ENCODE measurements at places on chromosomes 12 and 14. TPM values are rescaled to one million over a fixed set of nuclear protein-coding genes. Genes with fewer than 3 reads are reported as not detected.

The HRK gene
- total RNA-seq = 0.75 TPM

The OR4E2 gene
- total RNA-seq = not detected

The MYBPC1 gene
- not detected for total RNA-seq

The LRCOL1 gene
- total RNA-seq = not detected

The JAG2 gene
- 24.2 TPM for total RNA-seq

The OR4K1 gene
- total RNA-seq = not detected

The CLEC4C gene
- not detected for total RNA-seq

The SOCS4 gene
- total RNA-seq = 13.1 TPM

The CD163L1 gene
- total RNA-seq = 0.52 TPM

The EXOC3L4 gene
- 1.5 TPM for total RNA-seq

The CMA1 gene
- not detected for total RNA-seq

The CLEC1A gene
- total RNA-seq = not detected

The KRT71 gene
- not detected for total RNA-seq

The CPNE6 gene
- not detected for total RNA-seq

The DPPA3 gene
- total RNA-seq = not detected

The PNN gene
- total RNA-seq = 49.8 TPM

The RBM25 gene
- total RNA-seq = 56.9 TPM

The GRIP1 gene
- 3.3 TPM for total RNA-seq

The TMEM52B gene
- 0.14 TPM for total RNA-seq

The MEG3 gene
- 51.9 TPM for total RNA-seq

The GLIPR1L1 gene
- total RNA-seq = not detected

The ABHD12B gene
- total RNA-seq = not detected

The KRT85 gene
- not detected for total RNA-seq

The TBX5 gene
- total RNA-seq = not detected
